ENCODE measurements at places on chromosomes 12 and 14. TPM values are rescaled to one million over a fixed set of nuclear protein-coding genes. Genes with fewer than 3 reads are reported as not detected.

The AICDA gene
- total RNA-seq: 4.3 TPM

The NRXN3 gene
- 8.2 TPM for total RNA-seq

The FAM234B gene
- total RNA-seq: 14.7 TPM

The NAV3 gene
- 12.6 TPM for total RNA-seq

The CAPZA3 gene
- total RNA-seq: 6.4 TPM

The AQP6 gene
- total RNA-seq: not detected

The GLIPR1L1 gene
- not detected for total RNA-seq

The SLC25A47 gene
- total RNA-seq: not detected

- no peaks in the 10 kb centered on the region for H3K4me1 ChIP-seq
- H3K27ac ChIP-seq: no peak overlapping the region
- H3K36me3 ChIP-seq: no peaks in the 10 kb centered on the region
- H3K27me3 ChIP-seq: no peaks in the 10 kb centered on the region
- no peak for DNase-seq
- H3K4me3 ChIP-seq: no peak overlapping the region
Measured at GRCh38 chr12:111209811-111210210, 159.1 kb downstream of the PHETA1 start.

- no peak overlapping the region for H3K4me3 ChIP-seq
- no peak overlapping the region for H3K27ac ChIP-seq
- H3K4me1 ChIP-seq: no peaks in the 10 kb centered on the region
Measured at GRCh38 chr12:39033782-39034181, 128.4 kb upstream of the CPNE8 start.

- H3K4me1 ChIP-seq: no peaks in the 10 kb centered on the region
- no peak for DNase-seq
- H3K27me3 ChIP-seq: no peaks in the 10 kb centered on the region
- H3K27ac ChIP-seq: no peak overlapping the region
- no peaks in the 10 kb centered on the region for H3K36me3 ChIP-seq
Measured at GRCh38 chr12:28872654-28873268, 276.3 kb upstream of the FAR2 start.

- H3K36me3 ChIP-seq: no peaks in the 10 kb centered on the region
- H3K4me1 ChIP-seq: no peaks in the 10 kb centered on the region
- no peak overlapping the region for H3K4me3 ChIP-seq
- no peaks in the 10 kb centered on the region for H3K27me3 ChIP-seq
Measured at GRCh38 chr12:75657831-75658230, 146.4 kb upstream of the KRR1 start.

GRCh38 chr14:36579573-36580140 is 2.8 kb downstream of the NKX2-8 start:
- no peaks in the 10 kb centered on the region for H3K4me1 ChIP-seq
- H3K27ac ChIP-seq: no peak overlapping the region
- DNase-seq: no peak
- peaks cover 17% of the 10 kb centered on the region for H3K27me3 ChIP-seq

DNA sequence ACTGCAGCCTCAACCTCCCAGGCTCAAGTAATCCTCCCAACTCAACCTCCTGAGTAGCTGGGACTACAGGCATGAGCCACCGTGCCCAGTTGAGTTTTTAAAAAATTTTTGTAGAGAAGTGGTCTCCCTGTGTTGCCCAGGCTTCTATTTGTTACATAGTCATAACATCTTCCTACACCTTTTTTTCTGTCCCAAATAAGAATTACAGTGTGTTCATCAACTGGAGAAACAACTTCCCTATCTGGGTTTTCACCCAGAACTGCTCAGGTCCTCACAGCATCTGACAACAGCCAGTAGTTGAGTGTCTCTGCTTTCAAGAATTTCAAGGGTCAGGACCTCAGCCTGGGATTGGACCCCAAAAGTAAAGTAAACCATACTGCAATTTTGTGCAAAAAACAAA is 235.2 kb upstream of the AMIGO2 start:
- no peak for DNase-seq
- H3K27ac ChIP-seq: no peak overlapping the region
- no peaks in the 10 kb centered on the region for H3K27me3 ChIP-seq
- H3K4me3 ChIP-seq: no peak overlapping the region

DNA sequence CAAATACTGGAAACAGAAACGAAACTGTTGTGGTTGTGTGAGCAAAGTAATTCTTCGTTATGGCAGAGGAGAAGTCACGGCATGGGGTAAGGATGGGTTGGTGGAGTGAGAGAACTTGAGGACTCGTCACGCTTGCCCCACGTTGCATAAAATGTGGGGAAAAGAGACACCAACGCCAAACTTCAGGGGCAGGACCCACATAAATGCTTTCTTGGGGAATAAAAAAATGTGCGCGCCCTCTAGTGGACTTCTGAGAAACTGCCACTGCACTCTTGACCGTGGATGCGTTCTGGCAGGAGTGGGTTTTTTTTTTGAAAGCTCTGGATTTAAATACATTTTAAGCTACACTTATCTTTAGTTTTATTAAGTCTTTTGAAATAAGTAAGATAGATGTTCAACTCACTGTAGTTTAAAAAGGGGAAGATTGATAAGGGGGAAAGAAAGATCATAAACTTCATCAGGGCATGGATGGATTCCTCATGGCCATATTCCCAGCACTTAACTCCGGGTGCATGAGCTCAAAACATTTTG is 4.1 kb upstream of the IGF1 start:
- no peaks in the 10 kb centered on the region for H3K36me3 ChIP-seq
- no peak overlapping the region for H3K27ac ChIP-seq
- no peak overlapping the region for H3K4me3 ChIP-seq
- no peaks in the 10 kb centered on the region for H3K4me1 ChIP-seq

GRCh38 chr12:48786591-48787544 is 2.0 kb downstream of the ADCY6 start:
- DNase-seq: no peak
- H3K27ac ChIP-seq: peak overlapping the region; percentile 88
- H3K4me3 ChIP-seq: peak overlapping the region; percentile 87
- H3K4me1 ChIP-seq: peaks cover 12% of the 10 kb centered on the region
- no peaks in the 10 kb centered on the region for H3K27me3 ChIP-seq
- no peaks in the 10 kb centered on the region for H3K36me3 ChIP-seq

DNA sequence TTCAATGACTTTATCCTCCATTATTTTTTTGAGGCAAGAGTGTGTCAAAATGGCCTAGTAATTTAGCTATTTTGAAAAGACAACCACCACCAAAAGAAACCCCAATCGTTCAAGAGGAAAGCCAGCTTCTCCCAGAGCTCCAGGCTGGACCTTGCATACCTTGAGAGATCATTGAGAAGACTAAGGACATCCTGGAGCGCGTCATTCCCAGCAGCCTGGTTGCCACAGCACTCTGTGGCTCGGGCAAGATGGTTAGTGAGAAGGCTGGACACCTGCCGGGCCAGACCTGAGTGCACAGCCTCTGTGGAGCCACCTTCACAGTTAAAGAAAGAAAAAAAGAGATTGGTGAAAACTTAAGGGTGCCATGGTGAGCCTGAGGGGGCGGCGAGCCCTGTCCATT is 111.4 kb downstream of the TRAFD1 start:
- no peaks in the 10 kb centered on the region for H3K4me1 ChIP-seq
- no peak overlapping the region for H3K27ac ChIP-seq
- no peaks in the 10 kb centered on the region for H3K36me3 ChIP-seq

GRCh38 chr14:23056145-23056955 is 970 bp downstream of the CDH24 start:
- no peaks in the 10 kb centered on the region for H3K27me3 ChIP-seq
- H3K36me3 ChIP-seq: peaks cover 11% of the 10 kb centered on the region
- H3K27ac ChIP-seq: no peak overlapping the region
- DNase-seq: peak; percentile 44
- no peaks in the 10 kb centered on the region for H3K4me1 ChIP-seq

DNA sequence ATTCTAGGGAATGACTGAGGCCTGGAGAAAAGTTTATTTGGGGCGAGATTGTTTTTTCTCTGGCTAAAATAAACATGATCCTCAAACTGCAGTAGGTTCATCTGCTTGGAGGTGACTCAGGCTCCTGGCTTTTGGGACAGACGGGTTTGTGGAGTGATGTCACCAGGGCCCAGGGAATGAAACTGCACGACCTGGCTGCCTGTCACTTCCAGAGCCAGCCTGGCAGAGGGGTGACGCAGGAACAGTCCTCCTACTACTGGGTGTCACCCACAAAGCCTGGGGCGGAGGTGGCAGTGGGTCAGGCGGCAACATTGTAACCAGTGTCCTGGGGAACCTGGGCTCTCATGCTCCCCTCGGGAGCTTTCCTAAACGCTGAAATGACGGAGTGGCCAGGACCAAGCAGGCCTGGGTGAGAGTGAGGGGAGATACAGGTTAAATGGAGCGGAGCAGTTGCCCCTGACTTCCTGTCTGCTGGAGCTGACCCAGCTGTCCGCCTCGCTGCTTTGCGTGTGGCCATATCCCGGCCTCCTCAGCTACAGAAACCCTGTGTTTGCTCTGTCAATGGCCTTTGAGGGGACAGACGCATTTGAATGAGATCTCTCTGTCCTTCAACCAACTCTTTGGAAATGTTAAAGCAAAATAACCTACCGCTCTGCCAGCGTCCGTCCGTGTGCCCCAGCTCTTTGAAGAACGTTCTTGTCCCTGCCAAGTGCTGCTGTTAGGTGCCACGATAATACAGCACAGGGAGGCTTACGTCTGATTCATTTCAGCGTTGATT is 6.5 kb downstream of the HIP1R start:
- H3K27me3 ChIP-seq: no peaks in the 10 kb centered on the region
- no peaks in the 10 kb centered on the region for H3K36me3 ChIP-seq
- peak overlapping the region; percentile 45 for H3K27ac ChIP-seq
- no peak for DNase-seq
- peaks cover 6% of the 10 kb centered on the region for H3K4me1 ChIP-seq

GRCh38 chr14:103093856-103094405 is 594 bp upstream of the EXOC3L4 start:
- no peaks in the 10 kb centered on the region for H3K4me1 ChIP-seq
- H3K4me3 ChIP-seq: no peak overlapping the region
- DNase-seq: no peak
- H3K27ac ChIP-seq: peak overlapping the region; percentile 22

DNA sequence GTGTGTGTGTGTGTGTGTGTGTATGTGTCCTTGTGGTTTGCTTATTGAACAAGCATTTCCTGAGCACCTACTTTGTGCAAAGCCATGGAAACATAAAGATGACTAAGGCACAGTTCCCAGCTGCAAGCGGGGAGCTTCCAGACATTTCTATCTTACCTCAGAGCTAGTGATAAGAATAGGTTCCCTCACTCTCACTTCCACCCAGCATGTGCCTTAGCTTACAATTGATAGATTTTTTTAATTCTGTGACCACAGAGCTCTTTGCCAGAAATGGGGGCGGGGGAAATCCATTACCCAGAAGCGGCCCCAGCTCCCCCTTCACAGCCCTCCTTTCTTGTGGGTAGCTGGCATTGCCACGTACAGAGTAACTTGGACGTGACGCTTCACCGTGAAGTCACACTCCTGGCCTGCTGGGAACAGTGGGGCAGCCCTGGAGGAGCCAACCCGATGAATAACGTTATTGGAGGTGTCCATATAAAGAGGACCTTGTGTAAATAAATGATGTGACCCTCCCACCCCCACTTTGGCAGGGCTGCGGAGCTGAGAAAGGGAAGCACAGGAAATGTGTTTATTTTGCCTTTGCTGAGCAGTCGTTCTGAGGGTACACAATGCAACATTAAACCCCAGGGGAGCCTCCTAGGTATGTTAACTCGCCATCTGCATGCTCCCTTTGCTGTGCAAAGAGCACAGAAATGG is 238.9 kb downstream of the CHST11 start:
- H3K4me3 ChIP-seq: no peak overlapping the region
- no peak for DNase-seq
- no peaks in the 10 kb centered on the region for H3K4me1 ChIP-seq

DNA sequence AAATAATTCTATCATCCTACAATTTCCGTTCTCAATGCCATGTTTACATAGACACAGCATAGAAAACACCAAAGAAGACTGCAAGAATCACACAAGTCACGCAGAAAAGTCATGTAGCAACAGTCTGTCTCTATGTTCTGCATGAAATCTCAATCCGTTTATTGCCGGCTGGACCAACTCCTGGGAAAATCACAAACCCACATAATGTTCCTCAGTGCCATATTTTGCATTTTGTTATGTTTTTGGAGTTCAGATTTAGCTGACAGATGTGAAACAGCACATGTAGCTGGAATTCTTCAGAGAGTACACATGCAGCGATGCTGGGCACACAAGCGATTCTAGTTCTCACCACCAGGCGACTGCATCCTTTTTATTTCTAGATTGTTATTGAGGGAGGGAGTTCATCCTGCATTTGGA is 193.1 kb downstream of the APAF1 start:
- H3K27me3 ChIP-seq: no peaks in the 10 kb centered on the region
- DNase-seq: no peak
- no peak overlapping the region for H3K27ac ChIP-seq
- H3K4me1 ChIP-seq: no peaks in the 10 kb centered on the region

GRCh38 chr12:66154776-66155175 is 15.0 kb downstream of the TMBIM4 start:
- H3K36me3 ChIP-seq: no peaks in the 10 kb centered on the region
- H3K4me3 ChIP-seq: no peak overlapping the region
- H3K27ac ChIP-seq: peak overlapping the region; percentile 0
- no peak for DNase-seq

- H3K27ac ChIP-seq: no peak overlapping the region
- H3K27me3 ChIP-seq: no peaks in the 10 kb centered on the region
- DNase-seq: no peak
- H3K4me1 ChIP-seq: no peaks in the 10 kb centered on the region
Measured at GRCh38 chr12:112347581-112347982, 34.6 kb downstream of the HECTD4 start.

- no peak overlapping the region for H3K27ac ChIP-seq
- no peak for DNase-seq
- H3K36me3 ChIP-seq: no peaks in the 10 kb centered on the region
- H3K4me3 ChIP-seq: no peak overlapping the region
Measured at GRCh38 chr12:92926549-92926948, 2.5 kb downstream of the EEA1 start.

DNA sequence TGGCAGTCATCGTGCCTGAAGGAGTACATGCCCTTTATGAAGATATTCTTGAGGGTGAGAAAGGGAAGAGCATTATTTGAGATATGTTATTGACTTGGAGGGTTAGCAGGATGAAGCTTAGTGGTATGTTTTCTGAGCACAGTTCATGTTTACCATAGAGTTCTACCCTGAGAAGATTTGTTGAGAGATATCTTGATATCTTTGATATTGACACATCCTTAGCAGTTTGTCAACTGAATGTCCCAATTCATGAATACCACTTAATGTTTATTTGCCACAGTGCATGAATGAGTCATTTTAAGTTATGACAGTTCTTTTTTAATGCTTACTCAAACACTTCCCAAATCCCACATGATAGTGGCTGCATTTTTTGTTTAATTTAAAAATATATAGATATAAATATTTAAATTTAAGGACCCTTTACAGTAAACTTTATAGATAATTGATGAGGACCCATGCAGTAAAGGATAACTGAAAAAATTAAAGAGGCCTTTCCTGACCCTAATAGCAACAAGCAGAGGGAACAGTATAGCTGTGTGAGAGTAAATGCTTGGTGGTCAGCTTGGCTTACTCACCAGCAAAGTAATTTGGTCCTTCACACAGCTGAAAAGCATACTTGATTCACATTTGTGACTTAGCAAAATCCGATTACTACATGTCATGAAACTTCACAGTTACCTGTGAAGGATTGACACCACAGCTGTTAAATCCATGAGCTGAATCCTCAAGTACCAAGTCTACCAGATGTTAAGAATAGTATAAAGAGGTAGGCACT is 25.8 kb downstream of the SLC39A9 start:
- H3K4me3 ChIP-seq: no peak overlapping the region
- no peaks in the 10 kb centered on the region for H3K27me3 ChIP-seq
- no peaks in the 10 kb centered on the region for H3K36me3 ChIP-seq
- H3K4me1 ChIP-seq: no peaks in the 10 kb centered on the region
- no peak for DNase-seq

Data from prostate gland (tissue), 2 donors.